ENCODE measurements at places on chromosomes 4 and X. TPM values are rescaled to one million over a fixed set of nuclear protein-coding genes. Genes with fewer than 3 reads are reported as not detected.

- DNase-seq, result no peak
Measured at GRCh38 chr4:2290974-2291704, 29.2 kb upstream of the MXD4 start.

Gene MYOZ2
- polyA plus RNA-seq, result 0.35 TPM

DNA sequence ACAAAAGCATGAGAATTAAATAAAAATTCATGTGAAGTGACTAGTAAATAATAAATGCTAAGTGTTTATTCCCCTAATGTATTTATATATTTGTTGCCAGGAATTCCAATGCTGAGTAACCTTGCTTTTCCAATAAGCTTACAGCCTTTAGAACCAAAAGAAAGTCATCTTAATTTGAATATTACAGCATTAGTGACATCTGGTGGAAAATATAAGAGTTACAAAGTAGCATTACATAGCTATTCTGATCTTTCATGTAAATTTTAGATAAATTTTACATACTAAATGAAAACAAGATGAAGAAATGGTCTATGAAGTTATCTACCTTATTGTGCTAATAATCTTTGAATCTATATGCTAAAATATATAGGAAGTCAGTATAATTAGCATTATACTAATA, 10.4 kb downstream of the MAD2L1 start:
- DNase-seq, result no peak

Gene VCX3A
- not detected for polyA plus RNA-seq

GRCh38 chr4:99715286-99715685, 57.7 kb upstream of the C4orf54 start:
- DNase-seq, result no peak
